ENCODE measurements at places on chromosomes 12 and 14.

DNA sequence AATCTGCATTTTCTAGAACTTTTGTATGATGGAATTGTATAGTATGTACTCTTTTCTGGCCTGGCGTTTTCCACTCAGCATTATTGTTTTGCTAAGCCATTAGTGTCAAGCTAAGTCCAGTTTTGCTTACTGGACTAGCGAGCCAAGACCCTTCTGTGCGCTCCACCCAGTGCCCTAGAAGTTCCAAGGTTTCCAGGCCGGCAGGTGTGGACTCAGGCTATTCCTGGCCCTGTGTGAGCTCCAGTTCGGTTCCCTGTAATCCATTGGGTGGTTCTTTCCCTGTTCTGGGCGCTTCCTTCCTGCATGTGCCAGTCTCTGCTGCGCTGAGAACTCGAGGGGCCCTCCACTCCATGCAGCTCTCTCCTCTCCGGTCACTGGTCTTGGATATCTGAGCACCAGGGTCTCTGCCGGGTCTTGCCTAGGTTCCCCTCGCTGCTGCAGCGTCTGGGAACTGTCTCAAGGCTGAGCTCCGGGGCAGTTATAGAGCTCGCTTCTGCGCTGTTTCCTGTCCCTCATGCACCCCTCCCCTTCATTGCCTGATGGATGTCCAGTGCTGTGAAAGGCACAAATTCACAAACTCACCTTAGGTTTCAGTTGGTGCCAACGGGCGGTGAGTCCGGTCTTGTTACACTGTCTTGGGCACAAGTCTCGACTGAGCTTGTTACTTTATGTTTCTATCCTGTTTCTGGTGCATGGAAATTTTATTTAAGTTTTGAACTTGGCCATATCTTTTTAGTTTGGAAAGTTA is 100.8 kb downstream of the ADGRD1 start:
- DNase-seq: no peak

DNA sequence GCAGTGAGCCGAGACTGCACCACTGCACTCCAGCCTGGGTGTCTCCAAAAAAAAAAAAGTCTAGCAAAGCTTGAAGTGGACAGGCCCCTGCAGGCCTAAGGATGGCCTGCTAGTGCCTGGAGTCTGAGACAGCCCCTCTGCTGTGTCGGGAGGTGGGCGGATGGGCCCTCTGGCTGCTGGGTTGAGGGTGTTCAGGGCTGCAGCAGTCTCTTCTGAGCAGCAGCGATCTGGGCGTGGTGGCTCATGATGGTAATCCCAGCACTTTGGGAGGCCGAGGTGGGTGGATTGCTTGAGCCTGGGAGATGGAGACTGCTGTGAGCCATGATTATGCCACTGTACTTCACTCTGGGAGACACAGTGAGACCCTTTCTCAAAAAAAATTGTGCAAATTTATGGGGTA is 57.0 kb downstream of the ADCK1 start:
- DNase-seq: no peak

GRCh38 chr12:109065154-109065852 is 12.9 kb downstream of the USP30 start:
- DNase-seq: no peak

DNA sequence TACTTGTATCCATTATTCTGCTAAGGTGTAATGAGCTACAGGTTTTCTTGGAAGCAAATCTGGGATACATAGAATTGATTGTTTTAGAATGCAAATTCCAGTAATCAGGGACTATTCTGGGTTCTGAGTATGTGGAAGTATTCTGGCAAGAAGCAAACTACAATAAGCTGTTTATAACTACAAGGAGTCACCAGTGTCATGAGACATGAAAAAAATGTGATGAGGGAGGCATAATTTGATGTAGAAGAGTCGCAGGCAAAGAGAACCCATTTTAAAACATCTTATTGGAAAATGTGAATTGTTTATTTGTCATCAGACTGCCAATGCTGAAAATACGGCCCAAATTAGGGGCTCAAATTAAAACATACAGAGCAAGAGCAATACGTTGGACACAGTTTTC is 321.8 kb upstream of the E2F7 start:
- DNase-seq: no peak

- DNase-seq: no peak
Measured at GRCh38 chr14:60964904-60965303, 16.0 kb downstream of the TRMT5 start.

GRCh38 chr12:121523741-121524140 is 57.1 kb downstream of the KDM2B start:
- no peak for DNase-seq

- DNase-seq: no peak
Measured at GRCh38 chr12:53550595-53550994, 43.3 kb upstream of the NPFF start.

DNA sequence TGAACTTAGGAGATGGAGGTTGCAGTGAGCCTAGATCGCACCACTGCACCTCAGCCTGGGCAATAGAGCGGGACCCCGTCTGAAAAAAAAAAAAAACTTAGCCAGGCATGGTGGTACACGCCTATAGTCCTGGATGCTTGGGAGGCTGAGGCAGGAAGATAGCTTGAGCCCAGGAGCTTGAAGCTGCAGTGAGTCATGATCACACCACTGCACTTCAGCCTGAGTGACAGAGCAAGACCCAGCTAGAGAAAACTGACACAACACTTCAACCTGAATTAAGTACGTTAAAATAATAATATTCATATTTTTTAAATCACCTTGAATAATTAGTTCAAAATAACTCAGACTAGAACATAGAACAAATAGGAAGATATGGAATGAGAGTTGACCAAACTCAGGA is 5.7 kb upstream of the CATSPERB start:
- DNase-seq: no peak

- no peak for DNase-seq
Measured at GRCh38 chr14:63551332-63551731, 8.2 kb upstream of the PPP2R5E start.

DNA sequence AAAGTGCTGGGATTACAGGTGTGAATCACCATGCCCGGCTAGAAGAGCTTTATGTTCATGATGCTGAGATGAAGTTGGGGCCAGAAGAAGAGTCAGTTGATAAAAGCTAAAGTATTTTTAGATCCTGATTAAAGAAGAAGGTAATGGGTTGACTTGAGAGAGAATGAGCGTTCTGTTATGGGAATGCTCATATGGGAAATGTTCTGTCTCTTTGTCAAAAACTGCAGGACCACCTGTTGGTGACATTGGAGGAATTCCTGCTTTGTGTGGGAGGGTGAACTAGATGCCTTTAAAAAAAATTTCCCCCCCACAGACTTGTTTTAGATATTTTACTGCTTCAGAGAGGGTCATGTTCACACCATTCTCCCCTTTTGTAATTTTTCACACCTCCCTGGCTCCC is 6.7 kb downstream of the WDR20 start:
- DNase-seq: no peak

DNA sequence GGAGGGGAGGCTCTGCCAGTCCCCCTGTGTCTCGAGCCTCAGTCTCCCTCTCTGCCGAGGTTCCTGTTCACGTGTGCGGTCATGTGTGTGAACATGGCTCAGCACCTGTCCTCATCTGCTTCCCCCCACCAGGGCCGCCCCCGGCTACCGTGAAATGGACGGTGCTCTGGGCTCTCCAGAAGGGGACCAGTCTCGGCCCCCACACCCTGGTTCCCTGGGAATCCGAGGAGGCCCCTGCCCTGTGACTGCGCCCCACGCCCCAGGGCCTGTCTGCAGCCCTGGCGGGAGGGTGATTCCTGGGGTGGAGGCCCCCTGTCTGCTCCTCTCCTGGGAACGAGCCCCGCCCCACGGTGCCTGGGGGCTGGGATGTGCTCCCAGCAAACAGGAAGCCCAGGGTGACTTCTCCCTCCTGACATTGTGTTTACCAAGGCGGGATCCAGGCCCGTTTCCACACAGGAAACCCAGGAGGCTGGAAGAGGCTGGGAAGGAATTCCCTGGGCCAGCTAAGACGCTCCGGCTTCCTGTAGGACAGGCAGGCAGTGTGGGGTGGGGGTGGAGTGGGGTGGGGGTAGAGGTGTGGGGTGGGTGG is 46.6 kb downstream of the KIF26A start:
- DNase-seq: no peak

DNA sequence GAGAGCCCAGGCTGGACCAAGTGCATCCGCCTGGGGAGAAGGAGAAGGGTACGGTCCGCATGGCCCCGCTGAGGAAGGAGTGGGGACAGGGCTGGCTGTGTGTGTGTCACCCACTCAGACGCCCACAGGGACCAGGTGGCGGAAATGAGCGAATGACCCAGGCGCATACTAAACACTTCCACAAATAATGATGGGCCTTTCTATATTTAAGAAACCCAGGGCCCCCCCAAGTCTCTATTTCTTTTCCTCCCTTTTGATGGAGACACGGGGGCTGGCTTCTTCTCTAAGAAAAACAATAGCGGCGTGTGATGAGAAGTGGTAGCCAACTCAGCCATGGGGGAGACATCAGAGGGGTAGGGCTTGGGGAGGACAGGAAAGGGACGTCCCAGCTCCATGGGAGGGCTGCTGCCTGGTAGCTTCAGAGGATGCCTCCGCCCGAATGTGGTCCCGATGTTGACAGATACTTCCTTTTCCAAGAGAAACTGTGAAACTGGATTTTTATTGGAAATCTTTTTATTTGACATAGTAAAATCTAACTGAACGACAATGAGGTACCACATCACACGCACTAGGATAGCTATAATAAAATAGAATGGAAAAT is 6.3 kb upstream of the MAP1LC3B2 start:
- no peak for DNase-seq

GRCh38 chr14:103404920-103405319 is 19.7 kb downstream of the MARK3 start:
- DNase-seq: no peak

DNA sequence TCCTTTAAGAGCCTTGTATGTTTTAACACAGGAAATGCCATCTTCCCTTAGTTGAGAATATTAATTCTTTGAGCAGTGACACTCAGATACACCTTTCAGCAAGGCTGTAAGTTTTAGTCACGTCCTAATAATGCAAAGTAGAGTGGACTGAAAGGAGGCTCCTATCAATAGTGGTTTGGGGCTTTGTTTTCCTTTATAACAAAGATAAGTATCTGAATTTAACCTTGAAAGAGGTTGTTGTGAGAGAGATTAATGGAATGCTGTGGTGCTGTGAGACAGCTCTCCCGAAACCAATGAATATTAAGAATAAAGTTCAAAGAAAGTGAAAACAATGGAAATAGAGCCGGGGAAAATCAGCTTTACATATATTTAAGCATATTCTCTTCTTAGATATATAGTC is 259.6 kb downstream of the ERC1 start:
- DNase-seq: no peak

DNA sequence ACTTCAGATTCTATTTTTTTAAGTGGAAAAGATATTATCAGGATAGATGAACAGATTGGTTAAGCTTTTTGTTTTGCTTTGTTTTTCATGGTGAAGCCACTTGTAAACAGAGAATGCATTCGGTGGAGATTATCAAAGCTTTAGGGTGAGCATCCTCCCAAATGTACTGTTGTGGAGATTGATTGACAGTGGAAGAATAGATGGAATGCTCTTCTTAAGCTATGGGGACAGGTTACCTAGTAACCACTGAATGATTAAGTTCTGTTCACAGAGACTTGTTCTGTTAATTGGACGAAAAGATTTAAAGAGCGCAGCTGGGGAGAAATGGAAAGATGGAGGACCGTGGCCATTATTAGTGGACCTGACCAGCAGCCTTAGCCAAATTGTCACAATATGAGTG is 21.8 kb upstream of the SPATA7 start:
- no peak for DNase-seq

DNA sequence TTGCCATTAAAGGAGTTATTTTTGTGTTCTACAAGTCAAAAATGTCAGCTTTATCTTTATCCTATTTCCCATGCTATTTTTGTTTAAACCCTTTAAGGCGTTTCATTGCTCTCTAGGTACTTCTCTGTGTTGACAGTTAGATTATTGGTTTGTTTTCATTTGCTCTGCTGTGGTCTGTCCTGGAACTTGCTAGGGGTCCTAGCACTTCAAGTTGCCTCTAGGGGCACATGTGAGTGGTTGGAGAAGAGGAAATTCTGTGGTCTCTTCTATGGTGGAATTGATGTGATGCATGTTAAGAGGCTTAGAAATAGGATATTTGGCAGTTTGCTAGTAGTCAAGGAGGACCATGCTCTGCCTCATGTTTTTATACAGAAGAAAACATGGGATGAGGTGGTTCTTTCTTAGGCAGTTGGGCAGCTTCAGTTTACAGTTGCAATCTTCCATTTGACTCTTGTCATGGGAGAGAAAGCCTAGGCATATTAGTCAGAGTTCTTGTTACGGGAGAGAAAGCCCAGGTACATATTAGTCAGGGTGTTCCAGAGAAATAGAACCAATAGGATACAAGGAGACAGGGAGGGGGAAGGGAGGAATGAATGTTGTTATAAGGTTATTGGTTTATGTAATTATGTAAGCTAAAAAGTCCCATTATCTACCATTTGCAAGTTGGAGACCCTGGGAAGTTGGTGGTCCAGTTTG is 14.4 kb downstream of the TTLL5 start:
- DNase-seq: no peak

- DNase-seq: no peak
Measured at GRCh38 chr14:101623685-101624444, 62.6 kb downstream of the DIO3 start.

DNA sequence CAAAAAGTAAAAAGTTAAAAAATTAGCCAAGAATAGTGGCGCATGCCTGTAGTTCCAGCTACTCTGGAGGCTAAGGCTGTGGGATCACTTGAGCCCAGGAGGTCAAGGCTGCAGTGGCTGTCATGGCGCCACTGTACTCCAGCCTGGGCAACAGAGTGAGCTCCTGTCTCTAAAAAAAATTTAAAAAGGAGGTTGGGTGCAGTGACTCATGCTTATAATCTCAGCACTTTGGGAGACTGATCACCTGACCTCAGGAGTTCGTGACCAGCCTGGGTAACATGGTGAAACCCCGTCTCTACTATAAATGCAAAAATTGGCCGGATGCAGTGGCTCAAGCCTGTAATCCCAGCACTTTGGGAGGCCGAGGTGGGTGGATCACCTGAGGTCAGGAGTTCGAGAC is 8.2 kb upstream of the YLPM1 start:
- DNase-seq: no peak

GRCh38 chr12:78802593-78802992 is 62.0 kb upstream of the SYT1 start:
- DNase-seq: no peak

- DNase-seq: no peak
Measured at GRCh38 chr12:30979371-30980259, 53.1 kb downstream of the TSPAN11 start.

Measured in stimulated activated CD4-positive, alpha-beta T cell treated with anti-CD3 and anti-CD28 coated beads, Interleukin-12 subunit alpha, Interleukin-12 subunit beta, amount 100 ng/mL, for 24 hours (primary cell).